Fibroblast of lung (primary cell): ENCODE measurements at places on chromosomes 5 and 9. TPM values are rescaled to one million over a fixed set of nuclear protein-coding genes. Genes with fewer than 3 reads are reported as not detected.
A peak's percentile ranks its signal among the peaks of the same experiment; 100 is the strongest.

Gene CCL27
- polyA plus RNA-seq = 0.09 TPM in 1 of 2 replicates, not detected in the other

Gene PCDHGA8
- 0.76 and 1.1 TPM in 2 replicates for polyA plus RNA-seq

Gene BTF3
- 631 and 647 TPM in 2 replicates for polyA plus RNA-seq

DNA sequence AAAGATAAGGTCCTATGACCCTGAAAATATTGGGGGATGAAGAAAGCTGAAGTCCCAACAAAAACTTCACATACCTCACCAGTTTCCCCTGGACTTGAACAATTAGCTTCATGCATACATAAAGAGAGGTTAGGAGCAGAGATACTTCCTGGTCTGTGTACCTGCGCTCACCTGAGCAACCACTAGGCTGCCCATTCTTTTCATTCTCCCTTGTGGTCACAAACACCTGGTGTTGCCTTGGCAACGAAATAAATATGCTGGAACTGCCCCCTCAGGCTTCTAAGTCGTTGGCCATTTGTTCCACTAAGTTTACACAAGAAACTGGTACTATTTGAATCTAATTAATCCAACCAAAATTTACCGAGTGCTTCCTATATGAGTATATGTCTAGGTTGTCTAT, 18.1 kb downstream of the OTP start:
- H3K27ac ChIP-seq = no peak overlapping the region

DNA sequence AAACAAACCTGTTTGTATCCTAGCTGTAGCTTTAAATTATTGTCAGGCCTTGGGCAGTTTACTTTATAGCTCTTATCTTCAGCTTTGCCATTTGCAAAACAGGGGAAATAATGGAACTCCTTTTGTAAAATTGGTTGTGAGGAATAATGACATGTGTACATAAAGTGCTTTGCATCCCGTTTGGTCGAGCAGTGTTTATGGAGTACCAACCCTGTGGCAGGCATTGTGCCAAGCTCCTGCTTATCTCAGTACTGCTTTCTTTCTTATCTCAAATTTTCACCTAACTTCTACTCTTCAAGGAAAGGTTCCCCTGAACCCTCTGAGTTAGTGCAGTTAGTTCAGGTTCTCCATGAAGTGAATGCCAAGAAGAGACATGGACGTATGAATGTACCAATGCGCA, 9.4 kb upstream of the TENT2 start:
- no peak for DNase-seq
- no peaks in the 10 kb centered on the region for H3K27me3 ChIP-seq
- H3K4me3 ChIP-seq = no peak overlapping the region
- H3K27ac ChIP-seq = no peak overlapping the region
- H3K4me1 ChIP-seq = no peaks in the 10 kb centered on the region
- H3K36me3 ChIP-seq = no peaks in the 10 kb centered on the region

Gene PNPLA7
- 0.20 and 0.23 TPM in 2 replicates for polyA plus RNA-seq

Gene ACTBL2
- 0.03 and 0.11 TPM in 2 replicates for polyA plus RNA-seq

DNA sequence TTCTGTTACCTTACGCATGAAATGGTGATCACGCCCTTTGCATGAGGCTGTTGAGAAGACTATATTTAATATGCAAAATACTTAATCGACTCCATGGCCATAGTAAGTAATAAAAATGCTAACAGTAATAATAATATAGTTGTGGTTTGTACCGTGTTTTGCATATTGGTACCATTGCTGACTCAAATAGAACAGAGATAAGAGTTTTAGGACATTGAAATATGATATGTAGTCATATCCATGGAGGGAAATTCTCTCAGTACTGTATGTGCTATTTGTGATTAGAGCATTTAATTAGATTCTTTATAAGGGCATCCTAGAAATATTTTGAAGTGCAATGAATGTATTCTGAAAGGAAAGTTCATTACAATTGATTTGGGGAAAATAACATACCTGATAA, 41.9 kb downstream of the CFAP90 start:
- H3K27me3 ChIP-seq = no peaks in the 10 kb centered on the region
- no peaks in the 10 kb centered on the region for H3K36me3 ChIP-seq
- H3K4me1 ChIP-seq = no peaks in the 10 kb centered on the region
- no peak overlapping the region for H3K4me3 ChIP-seq
- no peak overlapping the region for H3K27ac ChIP-seq

- peak; percentile 70 for DNase-seq
- peaks cover 5% of the 10 kb centered on the region for H3K4me1 ChIP-seq
- no peak overlapping the region for H3K4me3 ChIP-seq
Measured at GRCh38 chr5:141559461-141559860, 59.3 kb downstream of the DIAPH1 start.

GRCh38 chr9:133627341-133627740, 8.8 kb upstream of the DBH start:
- no peak for DNase-seq
- H3K36me3 ChIP-seq = no peaks in the 10 kb centered on the region

GRCh38 chr5:84249918-84250630, 134.6 kb downstream of the EDIL3 start:
- peak; percentile 48 for DNase-seq
- no peak overlapping the region for H3K4me3 ChIP-seq
- no peaks in the 10 kb centered on the region for H3K4me1 ChIP-seq
- no peaks in the 10 kb centered on the region for H3K27me3 ChIP-seq

Gene PCDHGC4
- 0.48 and 0.76 TPM in 2 replicates for polyA plus RNA-seq

- no peak overlapping the region for H3K4me3 ChIP-seq
- peak; percentile 77 for DNase-seq
- H3K27ac ChIP-seq = no peak overlapping the region
- no peaks in the 10 kb centered on the region for H3K27me3 ChIP-seq
- no peaks in the 10 kb centered on the region for H3K36me3 ChIP-seq
Measured at GRCh38 chr9:120985819-120986222, 59.2 kb upstream of the TRAF1 start.

DNA sequence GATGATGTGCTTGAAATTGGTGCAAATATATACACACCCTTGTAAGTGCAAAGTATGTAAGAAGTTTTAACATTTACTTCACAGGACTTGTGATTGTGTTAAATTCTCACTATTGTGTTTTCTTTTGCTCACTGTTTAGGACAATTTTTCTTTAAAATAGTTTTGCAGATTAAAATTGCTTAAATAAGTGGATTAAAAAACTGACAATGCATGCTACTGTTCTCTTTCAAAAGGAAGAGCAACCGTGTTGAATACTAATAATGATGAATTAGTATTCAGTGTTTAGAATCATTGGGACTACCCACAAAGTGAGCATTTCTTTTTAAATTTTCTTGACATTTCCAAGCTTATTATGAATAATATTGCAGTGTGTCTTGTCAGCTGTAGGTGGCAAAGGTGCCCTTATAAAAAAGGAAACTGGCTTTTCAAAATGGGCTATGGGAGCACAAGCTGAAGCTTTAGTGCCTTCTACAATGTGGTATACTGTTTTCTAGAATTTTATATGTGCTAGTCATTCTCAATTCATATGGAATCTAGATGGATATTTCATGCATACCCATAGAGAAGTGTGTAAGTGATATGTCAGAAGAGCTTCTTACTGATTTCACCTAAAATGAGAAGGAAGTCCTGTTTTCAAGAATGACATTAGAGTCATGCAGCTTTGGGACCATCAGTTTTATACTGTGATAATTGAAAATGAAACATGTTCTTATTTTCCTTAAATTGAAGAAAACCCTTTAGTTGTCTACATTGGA, 35.4 kb downstream of the SREK1 start:
- H3K4me1 ChIP-seq = no peaks in the 10 kb centered on the region
- peaks cover 5% of the 10 kb centered on the region for H3K36me3 ChIP-seq
- H3K27me3 ChIP-seq = no peaks in the 10 kb centered on the region
- no peak overlapping the region for H3K27ac ChIP-seq
- H3K4me3 ChIP-seq = no peak overlapping the region

Gene EIF4EBP3
- polyA plus RNA-seq = 3.0 and 3.1 TPM in 2 replicates
